ENCODE measurements at places on chromosomes 2 and 18. TPM values are rescaled to one million over a fixed set of nuclear protein-coding genes. Genes with fewer than 3 reads are reported as not detected.

DNA sequence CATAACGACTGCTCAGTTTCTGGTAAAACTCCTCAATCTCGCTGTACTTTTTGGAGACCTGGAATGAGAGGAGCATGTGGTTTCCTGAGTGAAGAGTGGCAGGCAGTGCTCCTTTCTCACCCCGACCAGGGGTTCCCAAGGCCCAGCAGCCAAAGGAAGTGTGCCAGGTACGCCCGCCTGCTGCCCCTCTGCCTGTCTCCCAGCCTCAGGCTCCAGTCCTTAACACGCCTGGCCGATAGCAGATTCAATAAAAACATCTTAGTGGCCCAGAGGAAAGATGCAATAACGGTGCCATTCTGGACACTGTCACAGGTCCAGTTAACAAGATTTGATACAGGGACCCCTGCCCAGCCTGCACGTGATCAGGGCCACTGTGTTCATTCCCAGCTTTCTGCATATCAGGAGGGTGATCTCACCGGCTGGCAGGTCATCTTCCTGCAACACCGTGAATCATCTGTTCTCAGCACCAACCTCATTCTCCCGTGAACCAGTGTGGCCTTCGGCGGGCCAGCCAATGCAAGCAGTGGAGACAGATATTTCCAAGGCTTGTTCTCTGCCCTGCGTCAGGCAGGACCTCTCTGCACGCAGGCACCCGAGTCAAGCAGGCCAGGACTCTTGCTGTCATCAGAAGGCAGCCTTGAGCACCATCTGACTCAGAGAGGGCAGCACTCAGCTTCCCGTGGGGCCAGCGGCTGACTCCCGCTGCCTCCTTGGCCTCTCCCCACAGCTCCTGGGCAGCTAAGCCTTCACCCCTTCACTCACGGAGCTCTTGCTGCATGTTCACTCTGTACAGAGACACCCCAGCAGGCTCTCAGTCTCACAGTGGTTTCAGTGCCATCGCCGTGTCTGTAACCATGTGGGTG is 9.5 kb downstream of the HS1BP3 start:
- H3K27me3 ChIP-seq: peaks cover 5% of the 10 kb centered on the region
- H3K4me3 ChIP-seq: no peak overlapping the region
- H3K4me1 ChIP-seq: peaks cover 12% of the 10 kb centered on the region
- H3K27ac ChIP-seq: no peak overlapping the region
- no peaks in the 10 kb centered on the region for H3K36me3 ChIP-seq
- peak; percentile 19 for DNase-seq

- H3K4me1 ChIP-seq: no peaks in the 10 kb centered on the region
- no peak for DNase-seq
- H3K27ac ChIP-seq: no peak overlapping the region
- H3K36me3 ChIP-seq: no peaks in the 10 kb centered on the region
Observed at GRCh38 chr2:146847846-146848245, 997.0 kb upstream of the ACVR2A start.

DNA sequence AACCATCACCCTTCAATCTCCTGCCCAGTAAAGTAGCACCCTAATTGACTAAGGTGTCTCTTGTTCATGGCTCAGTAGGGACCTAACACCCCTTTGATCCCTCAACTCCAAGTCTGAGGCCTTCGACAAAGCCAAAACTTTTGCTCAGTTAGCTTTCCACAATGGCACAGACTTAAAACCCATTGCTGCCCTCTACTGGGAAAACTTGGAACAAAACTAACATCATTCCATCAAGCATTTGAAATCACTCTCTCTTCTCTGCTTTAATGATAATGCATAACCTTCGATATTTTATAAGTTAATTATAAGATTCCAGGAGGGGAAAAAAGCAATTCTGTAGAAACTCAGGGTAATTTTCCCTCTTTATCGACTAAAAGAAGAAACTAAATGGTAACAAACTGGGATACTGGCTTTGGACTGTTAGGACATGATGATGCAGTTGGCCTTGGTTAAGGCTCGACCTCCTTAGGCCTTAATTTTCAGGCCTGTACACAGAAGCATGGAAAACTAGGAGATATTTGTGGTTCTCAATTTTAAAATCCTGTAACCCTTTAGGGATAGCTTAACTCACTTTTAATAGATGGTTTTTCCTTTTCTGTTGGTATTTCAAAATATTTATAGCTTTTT is 127.8 kb downstream of the STK39 start:
- H3K4me3 ChIP-seq: no peak overlapping the region
- peaks cover 5% of the 10 kb centered on the region for H3K36me3 ChIP-seq
- no peaks in the 10 kb centered on the region for H3K4me1 ChIP-seq
- H3K27ac ChIP-seq: no peak overlapping the region

DNA sequence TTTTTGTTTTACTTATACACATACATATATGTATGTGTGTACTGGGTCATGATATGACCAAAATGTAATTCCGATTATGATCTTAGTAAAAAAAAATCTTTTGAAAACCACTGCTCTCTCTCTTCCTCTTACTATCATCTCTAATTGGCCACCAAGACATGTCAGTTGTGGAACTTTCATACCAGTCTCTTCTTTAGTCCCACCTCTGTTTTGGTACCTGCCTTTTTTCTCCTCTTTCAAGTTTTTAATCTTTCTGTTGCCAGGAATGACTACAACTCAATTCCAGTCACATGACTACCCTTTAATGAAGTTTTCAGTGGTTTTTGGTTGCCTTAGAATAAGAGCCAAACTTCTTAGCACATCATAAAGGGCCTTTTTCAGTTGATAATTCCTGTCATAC is 17.1 kb downstream of the RBM44 start:
- DNase-seq: no peak
- H3K27ac ChIP-seq: no peak overlapping the region
- no peaks in the 10 kb centered on the region for H3K36me3 ChIP-seq
- H3K4me1 ChIP-seq: peaks cover 23% of the 10 kb centered on the region
- peaks cover 27% of the 10 kb centered on the region for H3K27me3 ChIP-seq
- no peak overlapping the region for H3K4me3 ChIP-seq

DNA sequence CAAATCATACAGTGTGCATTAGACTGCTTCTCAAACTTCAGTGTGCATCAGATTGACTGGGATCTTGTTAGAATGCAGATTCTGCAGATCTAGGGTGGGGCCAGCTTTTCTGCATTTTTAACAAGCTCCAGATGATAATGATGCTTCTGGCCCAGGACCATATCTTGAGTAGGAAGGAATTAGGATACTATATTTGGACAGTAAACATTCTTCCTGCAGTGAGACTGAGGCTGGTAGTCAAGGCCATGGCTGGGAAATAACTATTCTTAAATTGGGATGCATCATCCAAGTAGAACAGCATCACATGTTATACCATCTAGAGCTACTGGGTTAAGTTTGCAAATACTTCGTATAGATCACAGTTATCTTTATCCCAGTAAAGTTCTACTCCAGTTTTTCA is 28.4 kb upstream of the ARMC9 start:
- H3K4me1 ChIP-seq: peaks cover 57% of the 10 kb centered on the region
- peak; percentile 49 for DNase-seq
- H3K27ac ChIP-seq: peak overlapping the region; percentile 77
- no peaks in the 10 kb centered on the region for H3K27me3 ChIP-seq

The CFC1 gene
- not detected for total RNA-seq

Data from HFFc6 (cell line).